CD4-positive, alpha-beta T cell treated with Interleukin-4 for 4 hours (primary cell): ENCODE measurements at places on chromosomes 4 and X.

GRCh38 chrX:72313707-72314641, 8.3 kb upstream of the CITED1 start:
- no peak for DNase-seq

- DNase-seq, result no peak
Observed at GRCh38 chr4:24642981-24643547, 58.7 kb upstream of the DHX15 start.

DNA sequence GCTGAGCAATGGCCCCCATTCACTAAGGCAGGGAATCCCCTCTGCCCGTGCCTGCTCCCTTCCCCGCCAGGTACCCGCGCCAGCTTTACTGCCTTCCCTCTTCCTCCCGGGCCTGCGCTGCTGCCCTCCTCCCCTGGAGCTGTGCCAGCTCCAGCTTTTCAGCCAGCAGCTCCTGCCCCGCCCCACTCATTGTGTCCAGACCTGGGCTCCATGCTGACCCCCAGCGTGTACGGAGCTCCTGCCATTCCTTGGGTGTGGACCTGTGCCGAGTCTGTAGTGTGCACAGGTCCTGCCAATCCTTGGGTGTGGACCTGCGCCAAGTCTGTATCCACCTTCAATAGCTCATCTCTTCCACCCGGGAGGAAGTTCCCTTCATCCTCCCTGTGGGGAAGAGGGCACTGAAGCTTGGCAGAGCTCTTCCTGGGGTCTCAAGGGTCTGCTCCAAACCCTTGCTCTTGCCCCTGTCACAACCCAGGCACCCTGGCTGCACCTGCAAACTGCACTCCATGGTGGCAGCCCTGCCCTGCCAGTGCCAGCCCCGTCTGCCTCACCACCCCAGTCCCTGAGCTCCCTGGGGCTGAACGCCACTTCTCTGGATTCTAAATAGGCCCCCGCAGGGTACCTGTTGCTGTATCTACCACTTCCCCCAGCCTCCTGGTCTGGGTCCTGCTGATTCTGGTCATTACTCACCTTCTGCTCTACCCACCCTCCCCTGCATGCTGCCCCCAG, 63.9 kb downstream of the TRMT44 start:
- no peak for DNase-seq

DNA sequence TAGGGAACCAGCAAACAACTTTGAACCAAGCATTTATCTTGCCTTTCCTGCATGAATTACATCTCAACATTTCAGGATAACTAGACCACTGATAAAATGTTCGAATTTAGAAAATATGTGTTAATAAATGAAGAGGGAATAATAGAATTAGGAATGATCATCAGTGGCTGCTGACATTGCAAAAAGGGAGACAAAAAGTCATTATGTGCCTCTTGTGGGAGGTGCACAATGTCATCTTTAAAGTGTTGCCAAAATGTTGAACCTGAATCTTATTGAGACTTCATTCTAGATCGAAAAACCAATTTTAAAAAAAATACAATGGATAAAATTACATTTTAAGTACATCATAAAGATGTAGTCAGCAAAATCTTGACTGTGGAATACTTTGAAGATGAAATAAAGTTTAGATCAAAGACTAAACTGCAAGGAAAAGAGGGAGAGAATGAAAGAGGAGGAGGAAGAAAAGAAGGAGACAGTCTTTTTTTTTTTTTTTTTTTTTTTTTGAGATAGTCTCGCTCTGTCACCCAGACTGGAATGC, 299.3 kb downstream of the FBXW7 start:
- no peak for DNase-seq

DNA sequence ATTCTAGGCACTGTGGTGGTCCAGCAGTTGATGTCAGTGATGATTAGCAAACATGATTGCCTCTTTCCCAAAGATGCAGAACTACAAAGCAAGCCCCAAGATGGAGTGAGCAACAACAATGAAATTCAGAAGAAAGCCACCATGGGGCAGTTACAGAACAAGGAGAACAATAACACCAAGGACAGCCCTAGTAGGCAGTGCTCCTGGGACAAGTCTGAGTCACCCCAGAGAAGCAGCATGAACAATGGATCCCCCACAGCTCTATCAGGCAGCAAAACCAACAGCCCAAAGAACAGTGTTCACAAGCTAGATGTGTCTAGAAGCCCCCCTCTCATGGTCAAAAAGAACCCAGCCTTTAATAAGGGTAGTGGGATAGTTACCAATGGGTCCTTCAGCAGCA, 365.3 kb downstream of the MAPK10 start:
- DNase-seq, result no peak

- DNase-seq, result no peak
Observed at GRCh38 chrX:151902813-151903591, 9.7 kb upstream of the MAGEA4 start.

- no peak for DNase-seq
Observed at GRCh38 chr4:1623400-1623799, 60.7 kb downstream of the FAM53A start.

GRCh38 chr4:29734343-29735213, 985.6 kb upstream of the PCDH7 start:
- no peak for DNase-seq

GRCh38 chrX:130741584-130741983, 161.4 kb downstream of the ENOX2 start:
- no peak for DNase-seq

GRCh38 chr4:173253561-173253960, 80.6 kb downstream of the HMGB2 start:
- DNase-seq, result no peak

DNA sequence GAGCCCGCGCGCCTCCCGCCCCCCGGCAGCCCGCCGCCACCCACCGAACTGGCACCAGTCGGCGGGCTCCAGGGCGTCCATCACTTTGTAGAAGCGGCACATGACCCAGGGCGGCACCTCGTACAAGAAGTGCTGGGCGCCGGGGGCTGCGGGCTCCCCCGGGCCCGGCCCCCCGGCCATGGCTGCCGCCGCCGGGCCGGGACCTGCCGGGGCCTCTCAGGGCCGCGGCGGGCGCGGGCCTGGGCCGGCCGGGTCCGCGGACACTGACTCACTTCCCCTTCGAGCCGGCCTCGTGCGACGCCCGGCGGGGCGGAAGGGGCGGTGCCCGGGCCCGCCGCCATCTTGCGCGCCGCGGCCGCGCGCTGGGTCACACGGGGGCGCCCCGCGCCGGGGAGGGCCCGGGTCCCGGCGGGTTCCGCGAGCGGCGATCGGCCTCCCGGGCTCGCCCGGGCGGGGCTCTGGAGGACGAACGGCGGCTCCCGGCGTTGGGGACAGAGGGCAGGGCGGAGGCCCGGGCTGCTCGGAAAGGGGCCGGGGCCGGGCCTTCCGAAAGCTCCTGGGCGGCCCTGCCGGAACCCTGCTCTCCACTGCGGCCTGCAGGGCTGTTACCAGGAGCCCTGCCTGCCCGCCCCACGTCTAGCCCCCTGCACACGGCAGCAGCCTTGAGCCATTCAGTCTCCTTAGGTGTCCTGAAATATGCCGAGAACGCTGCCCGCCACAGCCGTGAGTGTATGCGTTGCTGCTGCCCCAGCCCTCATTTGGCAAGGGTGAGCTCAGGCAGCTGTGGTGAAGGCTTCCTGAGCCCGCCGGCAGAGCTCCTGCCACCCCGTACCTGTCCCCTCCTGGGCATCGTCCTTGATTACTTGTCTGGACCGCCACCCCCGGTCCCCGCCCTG, at the start of gene IRAK1:
Gene IRAK1, minus strand, starts transcription at position 270 of the 896 bp plus-strand sequence. Its CDS starts 90 bp downstream, at position 180.
- DNase-seq, result peak; percentile 34

GRCh38 chr4:151624626-151625565, 135.9 kb downstream of the GATB start:
- DNase-seq, result no peak

DNA sequence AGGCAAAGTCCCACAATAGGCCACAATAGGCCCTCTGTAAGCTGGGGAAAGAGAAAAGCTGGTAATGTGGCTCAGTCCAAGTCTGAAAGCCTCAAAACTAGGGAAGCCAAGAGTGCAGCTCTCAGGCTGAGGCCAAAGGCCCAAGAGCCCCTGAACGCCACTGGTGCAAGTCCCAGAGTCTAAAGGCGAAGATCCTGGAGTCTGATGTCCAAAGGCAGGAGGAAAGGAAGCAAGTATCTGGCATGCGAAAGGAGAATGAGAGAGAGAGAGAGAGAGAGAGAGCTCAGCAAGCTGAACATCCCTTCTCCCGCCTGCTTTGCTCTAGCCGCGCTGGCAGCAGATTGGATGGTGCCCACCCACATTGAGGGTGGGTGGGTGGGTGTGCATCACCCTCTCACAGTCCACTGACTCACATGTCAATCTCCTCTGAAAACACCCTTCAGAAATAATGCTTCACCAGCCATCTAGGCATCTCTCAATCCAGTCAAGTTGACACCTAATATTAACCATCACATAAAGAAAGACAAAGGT, 30.9 kb upstream of the ELF2 start:
- DNase-seq, result no peak

DNA sequence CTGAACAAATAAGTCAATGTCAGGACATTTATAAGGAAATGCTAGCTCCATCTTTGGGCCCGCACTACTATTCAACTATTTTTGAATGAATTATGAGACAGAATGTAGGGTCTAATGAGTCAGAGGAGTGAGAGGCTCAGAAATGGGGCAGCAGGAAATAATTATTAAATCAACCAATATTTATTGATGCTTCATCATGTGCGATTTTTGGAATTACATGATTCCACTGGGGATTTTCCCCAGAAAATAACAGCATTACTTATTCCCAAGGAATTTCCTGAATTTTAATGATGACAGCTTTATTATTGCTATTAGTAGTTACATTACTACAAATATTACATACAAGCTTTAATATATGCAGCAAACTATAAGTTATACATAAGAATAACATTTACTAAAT, 49.3 kb upstream of the PHF8 start:
- DNase-seq, result no peak

GRCh38 chr4:83012200-83012686, 1.6 kb upstream of the LIN54 start:
- DNase-seq, result no peak

DNA sequence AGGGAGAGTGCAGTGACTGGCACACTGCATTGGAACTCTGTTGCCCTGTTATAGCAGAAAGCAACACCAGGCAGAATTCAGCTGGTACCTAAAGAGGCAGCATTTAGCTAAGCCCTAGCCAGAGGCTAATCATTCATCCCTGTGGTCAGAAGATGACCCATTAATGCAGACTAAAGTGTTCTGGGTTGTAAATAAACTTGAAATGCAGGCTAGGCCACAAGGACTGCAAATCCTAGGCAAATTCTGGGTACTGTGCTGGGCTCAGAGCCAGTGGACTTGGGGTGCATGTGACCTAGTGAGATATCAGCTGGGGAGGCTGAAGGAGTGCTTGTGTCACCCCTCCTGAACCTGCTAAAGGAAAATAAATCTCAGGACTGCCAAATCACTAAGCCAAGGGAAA, 91.2 kb downstream of the LPAR4 start:
- no peak for DNase-seq

- DNase-seq, result no peak
Observed at GRCh38 chrX:123475068-123475724, 257.7 kb downstream of the THOC2 start.

GRCh38 chr4:140893939-140894338, 137.8 kb upstream of the TBC1D9 start:
- no peak for DNase-seq

DNA sequence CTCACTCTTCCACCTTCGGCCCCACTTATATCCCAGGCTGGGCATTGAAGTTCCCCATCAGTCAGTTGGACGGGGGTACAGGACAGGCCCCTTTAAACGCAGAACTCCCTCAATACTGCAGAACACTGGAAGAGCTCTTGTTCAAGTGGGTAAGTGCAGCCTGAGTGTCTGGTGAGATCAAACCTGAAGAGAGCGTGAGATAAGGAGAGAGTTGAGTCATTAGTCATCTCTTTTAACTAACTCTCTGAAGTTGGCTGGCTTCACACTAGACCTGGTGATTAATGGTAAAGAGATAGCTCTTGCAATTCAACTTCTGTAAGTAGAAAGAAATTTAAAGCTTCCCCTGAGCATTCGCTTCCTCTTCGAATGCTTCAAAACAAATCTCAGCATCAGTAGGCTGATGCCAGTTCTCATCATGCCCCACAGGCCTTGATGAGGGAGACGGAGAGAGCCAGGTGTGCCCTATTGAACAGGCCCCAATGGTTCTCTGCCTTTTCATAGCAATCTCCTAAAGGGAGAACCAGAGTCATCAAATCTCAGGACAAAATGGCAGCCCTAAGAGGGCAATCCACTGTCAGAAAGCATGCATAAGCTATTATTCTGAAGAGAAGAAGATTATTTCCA, 41.0 kb upstream of the JADE1 start:
- DNase-seq, result no peak

- DNase-seq, result no peak
Observed at GRCh38 chrX:75273483-75273882, 402 bp upstream of the UPRT start.

GRCh38 chrX:2320580-2321327, 180.0 kb downstream of the DHRSX start:
- no peak for DNase-seq

- DNase-seq, result no peak
Observed at GRCh38 chrX:79556800-79557199, 189.7 kb upstream of the ITM2A start.

GRCh38 chr4:17765514-17766286, 15.7 kb downstream of the FAM184B start:
- DNase-seq, result no peak

DNA sequence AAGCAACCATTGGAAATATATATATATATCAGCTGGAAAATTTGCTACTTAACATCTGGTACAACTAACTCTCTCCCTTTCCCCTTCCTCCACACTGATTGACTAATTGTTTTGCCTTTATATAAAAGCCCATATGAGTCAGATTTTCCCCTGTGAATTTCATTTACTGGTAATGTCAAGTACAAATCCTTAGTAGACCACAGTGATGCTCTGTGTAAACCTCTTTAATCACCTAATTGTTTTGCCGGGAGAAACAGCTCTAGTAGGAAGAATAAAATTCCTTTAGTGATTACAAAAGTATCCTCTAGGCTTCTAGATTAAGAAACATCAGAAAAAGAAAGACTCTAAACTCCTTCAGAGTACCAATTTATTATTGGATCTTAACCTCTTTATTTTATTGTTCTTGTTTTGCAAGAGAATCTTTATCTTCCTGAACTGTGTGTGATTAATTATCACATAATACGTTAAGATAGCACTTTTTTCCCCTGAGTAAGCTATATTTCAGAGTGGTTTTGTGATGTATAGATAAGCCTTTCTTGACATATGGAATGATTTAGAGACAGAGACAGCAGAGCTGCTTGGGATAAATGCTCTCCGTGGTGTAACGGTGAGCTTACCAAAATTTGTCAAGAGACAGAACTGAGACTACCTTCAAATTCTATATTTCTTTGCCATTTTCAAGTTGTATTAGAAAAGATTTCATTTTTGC, 1606.4 kb upstream of the TENM3 start:
- DNase-seq, result no peak

DNA sequence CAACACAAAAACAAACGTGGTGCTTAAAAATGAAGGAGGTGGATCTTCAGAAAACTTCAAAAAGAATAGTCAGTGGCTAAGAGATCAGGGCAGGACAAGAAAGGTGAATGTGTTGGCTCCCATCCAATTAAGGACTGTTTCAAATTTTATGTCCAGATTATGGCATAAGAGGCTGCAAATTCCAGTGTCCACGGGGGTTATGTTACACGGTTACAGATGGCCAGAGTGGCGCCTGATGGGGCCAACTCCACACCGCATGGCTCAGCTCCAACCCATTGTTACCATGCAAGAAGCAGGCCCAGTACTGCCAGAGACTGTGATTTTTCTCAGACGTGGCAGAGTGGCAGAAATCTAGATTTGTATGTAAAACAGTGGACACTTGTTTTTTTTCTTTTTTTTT, 168.4 kb upstream of the TENM3 start:
- no peak for DNase-seq
